ENCODE measurements at places on chromosomes 1 and 21. TPM values are rescaled to one million over a fixed set of nuclear protein-coding genes. Genes with fewer than 3 reads are reported as not detected.
A peak's percentile ranks its signal among the peaks of the same experiment; 100 is the strongest.

DNA sequence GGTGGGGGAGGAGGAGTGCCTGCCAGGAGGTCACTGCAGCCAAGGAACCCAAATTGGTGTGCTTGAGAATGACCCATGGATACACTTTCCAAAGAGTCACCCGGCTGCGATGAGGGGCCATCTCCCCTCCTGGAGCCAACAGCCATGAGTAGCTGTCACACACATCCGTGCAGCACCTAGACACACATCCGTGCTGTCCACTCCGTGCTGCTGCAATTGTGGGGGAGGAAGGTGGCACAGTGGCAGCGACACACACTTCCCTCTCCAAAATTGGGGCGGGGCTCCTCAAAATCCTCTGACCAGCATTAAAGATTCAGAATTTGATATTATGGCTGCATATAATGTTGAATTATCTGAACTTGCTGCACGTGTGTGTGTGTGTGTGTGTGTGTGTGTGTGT is 15.8 kb downstream of the TP73 start:
- DNase-seq = no peak

Gene ELF3
- 0.27 TPM for total RNA-seq

Gene FCGR2B
- total RNA-seq = not detected

Gene LCE2D
- not detected for total RNA-seq

Gene DNAJC6
- 2.6 TPM for total RNA-seq

- peak; percentile 25 for DNase-seq
Observed at GRCh38 chr1:23555986-23556634, 3.2 kb downstream of the ID3 start.

Gene CD55
- 66.0 TPM for total RNA-seq

DNA sequence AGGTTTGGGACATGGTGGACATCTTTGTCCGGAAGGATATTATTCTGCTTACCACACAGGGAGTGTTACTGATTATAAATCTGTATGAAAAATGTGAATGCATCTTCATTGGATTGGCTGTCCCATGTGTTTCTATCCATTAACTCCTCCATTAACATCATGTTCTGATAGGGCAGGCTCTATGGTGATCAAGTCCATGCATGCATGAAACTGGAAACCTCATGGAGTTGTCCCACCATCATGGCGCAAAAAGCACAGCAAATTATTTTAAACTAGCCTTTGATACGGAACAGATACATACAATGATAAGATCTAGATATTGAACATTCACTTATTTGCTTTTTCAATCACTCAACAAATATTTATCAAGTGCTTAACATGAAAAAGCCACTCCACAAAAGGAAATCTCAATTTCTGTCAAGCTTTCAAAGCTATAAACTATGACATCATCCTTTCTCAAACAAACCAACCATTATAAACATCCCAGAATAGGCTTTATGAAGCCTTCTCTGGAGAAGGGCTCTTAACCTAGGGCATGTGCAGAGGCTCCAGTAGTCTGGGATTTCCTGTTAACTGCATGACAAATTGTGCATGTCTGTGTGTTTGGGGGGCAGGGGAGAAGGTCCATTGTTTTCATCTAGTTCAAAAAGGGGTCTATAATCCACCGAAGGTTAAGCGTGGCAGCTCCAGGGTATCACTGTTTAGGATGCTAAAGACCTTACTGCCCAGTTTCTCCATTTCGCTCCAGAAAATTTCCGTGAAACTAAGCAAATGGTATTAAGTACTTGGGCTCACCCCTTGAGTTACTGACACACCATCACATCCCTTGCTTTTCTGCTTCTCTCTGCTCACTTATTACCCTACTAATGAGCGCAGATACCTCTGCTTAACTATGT is 46.1 kb downstream of the ADAMTS1 start:
- DNase-seq = no peak

Gene CYYR1
- not detected for total RNA-seq

GRCh38 chr1:199081739-199082138 is 442.9 kb downstream of the PTPRC start:
- DNase-seq = no peak

Gene KRTAP6-1
- total RNA-seq = not detected

Gene B3GALT5
- not detected for total RNA-seq

- DNase-seq = no peak
Observed at GRCh38 chr1:205056188-205056611, 13.2 kb downstream of the CNTN2 start.

Gene IL10
- not detected for total RNA-seq

Gene TRIM62
- total RNA-seq = 1.5 TPM

Gene COL9A2
- total RNA-seq = 6.8 TPM

DNA sequence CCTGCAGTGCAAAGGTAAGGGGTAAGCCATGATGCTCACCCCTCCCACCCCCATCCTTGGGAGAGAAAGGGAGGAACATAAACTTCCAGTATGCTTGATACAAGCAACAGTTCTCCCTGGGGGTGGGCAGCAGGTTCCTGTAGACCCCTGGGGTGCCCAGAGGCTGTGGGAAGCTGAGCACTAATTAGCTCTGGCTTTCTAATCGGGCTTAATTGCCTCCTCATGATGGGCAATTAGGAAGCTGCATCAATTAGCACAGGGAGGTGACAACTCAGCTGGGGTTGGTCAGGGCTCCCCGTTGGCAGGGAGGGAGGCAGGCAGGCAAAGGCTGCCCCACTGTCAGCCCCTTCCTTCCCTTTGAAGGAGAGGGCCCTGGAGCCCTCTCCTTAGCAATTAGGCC is 15.7 kb upstream of the LMNA start:
- DNase-seq = no peak

GRCh38 chr1:229563241-229563640 is 4.7 kb upstream of the ABCB10 start:
- no peak for DNase-seq

GRCh38 chr1:210437781-210438180 is 109.1 kb downstream of the HHAT start:
- DNase-seq = no peak

DNA sequence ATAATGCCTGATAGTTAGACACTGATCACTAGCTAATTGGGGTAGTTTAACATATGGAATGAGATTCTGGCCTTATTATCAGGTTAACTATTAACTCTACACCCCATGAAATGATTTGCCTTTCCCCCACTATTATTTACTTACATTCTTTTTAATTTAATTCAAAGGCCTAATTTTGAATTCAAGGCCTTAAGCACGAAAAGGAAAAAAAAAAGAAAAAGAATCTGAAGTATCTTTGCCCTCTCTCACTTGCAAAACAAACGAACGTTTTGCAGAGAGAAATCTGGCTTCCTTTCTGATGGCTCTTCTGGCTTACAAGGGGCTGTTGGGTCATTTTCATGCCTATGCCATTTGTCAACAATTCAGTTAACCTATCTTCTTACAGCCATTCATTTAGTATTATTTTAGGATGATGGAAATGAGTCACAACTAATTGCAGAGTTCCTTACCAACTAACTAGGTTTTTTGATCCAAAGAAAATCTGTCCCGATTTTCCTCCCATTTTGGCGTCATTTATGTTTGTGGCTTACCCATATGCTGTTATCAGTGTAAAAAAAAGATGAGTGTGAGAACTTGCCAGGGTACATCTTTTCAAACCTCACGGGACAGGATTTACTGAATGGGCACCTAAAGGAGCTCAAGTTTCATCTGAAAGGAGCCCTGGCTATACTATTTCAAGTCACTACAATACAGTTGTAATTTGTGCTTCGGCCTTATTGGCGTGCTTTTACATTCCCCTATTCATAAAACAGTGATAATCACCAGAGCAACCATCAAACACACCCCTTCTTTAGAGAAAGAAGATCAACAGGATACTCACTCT is 1.9 kb upstream of the ERRFI1 start:
- no peak for DNase-seq

- DNase-seq = no peak
Observed at GRCh38 chr21:29825936-29826335, 113.9 kb downstream of the GRIK1 start.

DNA sequence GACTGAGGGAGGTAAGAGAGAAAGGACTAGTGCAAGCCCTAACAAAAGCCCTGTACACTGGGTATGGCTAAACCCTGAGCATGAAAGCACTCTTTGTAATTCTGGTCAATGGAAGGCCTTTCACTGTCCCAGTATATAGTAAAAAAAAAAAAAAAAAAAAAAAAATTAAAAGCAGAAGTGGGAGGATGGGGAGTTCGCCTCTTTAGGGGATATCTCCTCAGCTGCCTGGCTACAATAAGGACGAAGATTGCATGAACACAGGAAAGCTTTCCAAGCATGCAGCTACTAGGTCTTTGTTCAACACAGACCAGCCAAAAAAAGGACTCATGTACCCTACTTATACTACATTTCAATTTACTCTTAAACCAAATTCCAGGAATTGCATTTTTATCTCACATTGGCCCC is 59.1 kb downstream of the EIF4G3 start:
- no peak for DNase-seq

DNA sequence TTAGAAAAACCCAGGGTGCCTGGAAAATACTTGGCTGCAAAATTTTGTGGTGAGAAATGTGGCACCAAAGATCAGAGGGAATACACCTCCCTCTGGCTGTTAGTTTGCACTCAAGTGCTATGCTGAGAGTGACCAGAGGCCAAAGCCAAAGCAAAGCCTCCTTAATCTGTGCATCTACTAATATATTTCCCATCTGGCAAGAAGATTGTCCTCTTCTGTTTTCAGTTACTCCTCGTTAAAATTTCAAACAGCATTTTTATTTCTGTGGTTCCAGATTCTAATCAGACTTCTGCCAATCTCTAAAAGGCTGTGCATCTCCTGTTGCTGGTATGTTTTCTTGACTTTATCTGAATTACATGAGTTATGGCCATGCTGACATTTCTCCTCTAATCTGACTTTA is 327.4 kb downstream of the TBX15 start:
- no peak for DNase-seq

GRCh38 chr1:116738673-116739370 is 15.4 kb upstream of the CD2 start:
- peak; percentile 87 for DNase-seq

Gene BATF3
- total RNA-seq = 26.7 TPM

- DNase-seq = no peak
Observed at GRCh38 chr1:80769208-80769750, 1031.5 kb upstream of the ADGRL2 start.

GRCh38 chr1:146032631-146033219 is 11.2 kb upstream of the HJV start:
- no peak for DNase-seq

Gene HDAC1
- 120 TPM for total RNA-seq

GRCh38 chr1:165403835-165404482 is 41.0 kb downstream of the RXRG start:
- peak; percentile 57 for DNase-seq

GRCh38 chr1:119046785-119047438 is 58.8 kb upstream of the TBX15 start:
- DNase-seq = no peak

Gene CR1L
- not detected for total RNA-seq

GRCh38 chr1:224852901-224853568 is 76.4 kb upstream of the DNAH14 start:
- no peak for DNase-seq

DNA sequence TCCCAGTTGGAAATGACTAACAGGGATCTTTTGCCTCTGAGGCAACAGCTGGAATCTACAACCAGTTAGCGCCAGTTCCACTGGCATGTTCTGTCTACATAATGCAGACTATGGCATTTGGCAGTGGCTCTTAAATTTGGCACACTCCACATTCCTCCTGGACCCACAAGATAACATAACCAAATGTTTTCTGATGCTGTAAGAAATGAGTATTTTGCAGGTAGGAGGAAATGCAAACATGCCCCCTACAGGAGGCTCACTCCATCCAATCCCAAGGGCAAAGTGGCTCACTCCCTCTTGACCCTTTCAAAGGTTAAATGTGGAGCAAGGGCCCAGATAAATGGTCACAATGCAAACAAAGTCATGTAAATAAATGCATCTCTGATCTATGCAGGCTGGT is 129.2 kb upstream of the PROX1 start:
- no peak for DNase-seq

DNA sequence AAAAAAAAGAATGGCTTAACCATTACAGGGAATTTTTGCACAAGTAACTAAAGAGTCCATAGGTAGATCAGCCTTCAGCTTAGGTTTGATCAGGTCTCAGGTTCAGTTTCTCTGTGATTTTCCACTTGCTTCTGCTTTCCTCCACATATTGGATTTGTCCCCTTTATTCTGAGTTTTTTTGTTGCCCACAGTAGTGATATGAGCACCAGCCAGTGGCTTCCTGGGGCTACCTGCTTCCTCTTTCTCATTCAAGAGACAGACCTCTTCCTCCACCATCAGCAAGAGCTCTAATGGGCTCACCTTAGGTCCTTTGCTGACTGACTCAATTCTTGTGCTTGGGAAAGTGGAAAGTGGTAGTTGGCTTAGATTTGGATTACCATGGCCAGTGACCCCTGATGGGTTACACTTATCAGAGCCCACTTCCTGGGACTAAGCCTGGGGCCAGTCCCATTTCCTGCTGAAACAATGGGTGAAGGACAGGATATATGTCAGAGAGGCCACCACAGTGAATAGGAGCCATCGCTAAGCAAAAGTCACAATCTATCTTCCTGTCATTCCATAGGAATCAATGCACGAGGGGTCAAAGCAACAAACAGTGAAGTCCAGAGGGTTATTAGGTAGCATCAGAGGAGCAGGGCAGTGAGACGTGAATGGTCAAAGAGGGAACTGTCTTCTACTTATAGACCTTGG is 12.8 kb upstream of the PLA2G2E start:
- no peak for DNase-seq

- DNase-seq = peak; percentile 74
Observed at GRCh38 chr1:239951511-239952140, 140.1 kb upstream of the FMN2 start.
